ENCODE measurements at places on chromosomes 5 and 9.

GRCh38 chr5:99176186-99176585 is 247.4 kb upstream of the CHD1 start:
- no peak for DNase-seq

GRCh38 chr9:82498541-82499317 is 510.2 kb downstream of the SPATA31D1 start:
- no peak for DNase-seq

DNA sequence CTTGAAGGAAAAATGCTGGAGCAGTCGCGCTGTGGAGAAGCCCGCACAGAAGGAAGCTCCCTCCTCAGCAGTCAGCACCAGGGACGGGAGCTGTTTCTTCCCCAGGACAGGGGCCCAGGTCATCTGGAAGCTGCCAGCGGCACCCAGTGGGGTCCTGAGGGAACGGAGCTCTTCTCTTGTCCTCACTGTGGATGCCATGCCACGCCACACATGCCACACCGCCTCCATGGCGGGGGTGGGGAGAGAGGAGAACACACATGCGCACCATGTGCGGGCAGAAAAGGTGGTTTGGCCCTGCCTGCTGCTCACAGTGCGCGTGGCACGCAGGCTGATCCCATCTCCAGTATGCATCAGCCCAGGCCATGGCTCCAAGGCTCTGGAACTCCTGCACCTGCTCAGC is 41.7 kb upstream of the ZNF354B start:
- no peak for DNase-seq

DNA sequence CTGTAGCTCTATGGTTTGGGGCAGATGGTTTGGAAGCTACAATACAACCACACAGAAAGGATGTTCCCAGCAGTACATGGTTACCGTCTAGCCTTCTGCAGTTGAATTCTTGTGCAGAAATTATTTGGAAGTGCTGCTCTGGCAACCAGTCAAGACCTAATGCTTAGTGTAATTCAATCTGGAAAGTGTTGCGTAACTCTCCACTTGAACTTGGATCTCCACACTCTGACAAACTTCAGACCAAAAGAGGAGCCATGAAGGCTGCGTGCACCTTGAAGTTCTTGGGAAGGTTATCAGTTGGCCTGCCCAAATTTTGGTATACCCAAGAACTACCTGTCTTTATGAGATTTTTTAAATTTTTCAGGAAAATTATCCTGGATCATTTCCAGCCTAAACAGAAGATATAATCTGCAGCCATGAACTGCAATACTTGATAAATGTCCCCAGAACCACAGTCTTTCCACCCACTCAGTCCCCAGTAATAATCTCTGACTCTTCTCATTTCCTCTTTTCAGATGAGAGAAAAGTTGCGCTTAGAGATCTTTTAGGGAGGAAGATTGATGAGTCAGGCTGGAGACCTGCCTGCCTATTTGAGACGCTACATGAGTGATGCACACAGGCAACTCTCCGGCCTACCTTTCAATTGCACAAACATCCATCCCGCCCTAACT is 159.9 kb downstream of the FANCC start:
- DNase-seq, result peak; percentile 38

DNA sequence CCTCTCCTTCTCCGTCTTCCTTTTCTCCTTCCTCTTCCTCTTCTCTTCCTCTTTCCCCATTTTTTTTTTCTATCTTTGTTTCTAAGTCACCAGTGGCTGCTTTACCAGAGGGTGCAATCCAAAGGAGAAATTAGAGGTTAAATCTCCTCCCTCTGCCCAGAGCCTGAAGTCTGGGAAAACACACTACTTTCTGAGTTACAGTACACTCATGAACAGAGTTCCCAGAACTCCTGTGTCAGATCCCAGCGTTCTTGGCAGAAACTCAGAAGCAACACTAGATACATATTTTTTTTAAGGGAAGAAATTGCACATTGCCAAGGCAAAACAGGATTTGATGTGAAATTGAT is 189.0 kb downstream of the SNCAIP start:
- DNase-seq, result no peak

DNA sequence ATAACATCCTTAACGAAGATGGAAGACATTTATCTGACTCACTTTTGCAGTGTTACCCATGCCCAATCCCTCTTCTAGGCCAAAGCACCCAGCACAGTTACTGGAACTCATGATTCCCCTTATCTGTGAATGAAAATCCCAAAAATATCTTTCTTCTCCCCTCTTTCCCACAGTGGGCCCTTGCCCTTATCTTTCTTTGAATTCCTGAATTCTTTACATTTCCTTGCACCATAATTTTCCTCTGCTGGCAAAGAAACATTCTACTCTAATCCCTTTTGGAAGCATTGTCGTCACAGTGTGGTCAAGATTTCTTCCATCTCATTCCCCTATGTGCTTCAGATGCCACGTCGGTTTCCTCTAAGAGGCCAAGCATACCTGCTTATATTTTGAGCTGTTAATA is 135.9 kb upstream of the LIFR start:
- no peak for DNase-seq

- DNase-seq, result no peak
Observed at GRCh38 chr9:93776256-93776655, 178.9 kb downstream of the BARX1 start.

GRCh38 chr9:18863791-18864190 is 169.2 kb downstream of the SAXO1 start:
- no peak for DNase-seq

DNA sequence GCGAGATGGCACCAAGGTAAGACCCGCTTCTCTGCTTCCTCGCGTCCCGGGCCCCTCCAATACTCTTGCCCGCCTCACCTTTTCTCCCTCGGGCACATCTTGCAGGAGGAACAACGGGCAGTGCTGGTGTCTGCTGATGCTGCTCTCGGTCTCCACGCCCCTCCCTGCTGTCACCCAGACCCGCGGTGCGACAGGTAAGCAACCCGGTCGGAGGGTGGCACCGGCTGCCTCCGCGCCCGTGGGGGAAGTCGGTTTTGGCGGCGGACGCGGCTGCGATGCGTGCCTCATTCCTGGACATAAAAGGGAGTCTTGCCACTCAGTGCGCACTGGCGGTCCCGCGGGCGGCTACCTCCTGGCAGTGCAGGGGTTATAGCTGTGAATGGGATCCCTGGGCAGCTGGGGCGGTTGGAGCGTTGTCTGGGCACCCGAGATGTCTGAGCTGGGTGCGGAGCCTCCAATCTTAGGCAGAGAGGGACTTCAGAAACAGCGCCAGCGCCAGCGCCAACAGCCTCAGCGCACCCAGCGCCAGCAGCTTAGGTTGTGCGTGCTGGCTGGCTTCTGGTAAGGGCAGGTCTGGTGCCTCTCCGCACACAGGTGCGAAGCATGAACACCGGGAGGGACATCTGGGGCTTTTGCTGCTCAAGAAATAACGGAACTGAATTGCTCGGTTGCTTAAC is 488 bp downstream of the COL15A1 start:
- DNase-seq, result no peak

GRCh38 chr9:100725371-100725770 is 147.5 kb downstream of the CAVIN4 start:
- peak; percentile 86 for DNase-seq

- no peak for DNase-seq
Observed at GRCh38 chr9:1202512-1203280, 152.5 kb downstream of the DMRT2 start.

DNA sequence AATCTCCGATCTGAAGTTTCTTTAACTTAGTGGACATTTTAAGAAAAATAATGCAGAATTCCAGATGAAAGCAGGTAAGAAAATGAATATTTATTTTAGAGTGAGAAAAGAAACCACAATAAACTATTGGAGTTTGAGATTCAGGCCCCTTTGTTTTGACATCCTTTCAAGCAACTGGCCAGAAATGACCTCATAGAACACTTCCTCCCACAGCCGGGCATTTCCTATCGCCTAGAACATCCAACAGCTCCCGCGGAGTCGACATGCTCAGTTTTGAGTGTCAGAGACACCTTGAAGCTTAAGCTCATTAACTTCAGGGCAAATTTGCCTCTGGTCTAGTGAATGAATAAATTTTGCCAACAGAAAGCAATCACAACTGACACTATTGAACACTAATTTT is 369.2 kb downstream of the TLE4 start:
- DNase-seq, result no peak

GRCh38 chr5:88826646-88827585 is 56.1 kb downstream of the MEF2C start:
- no peak for DNase-seq

GRCh38 chr9:88583901-88584596 is 49.1 kb downstream of the NXNL2 start:
- no peak for DNase-seq

DNA sequence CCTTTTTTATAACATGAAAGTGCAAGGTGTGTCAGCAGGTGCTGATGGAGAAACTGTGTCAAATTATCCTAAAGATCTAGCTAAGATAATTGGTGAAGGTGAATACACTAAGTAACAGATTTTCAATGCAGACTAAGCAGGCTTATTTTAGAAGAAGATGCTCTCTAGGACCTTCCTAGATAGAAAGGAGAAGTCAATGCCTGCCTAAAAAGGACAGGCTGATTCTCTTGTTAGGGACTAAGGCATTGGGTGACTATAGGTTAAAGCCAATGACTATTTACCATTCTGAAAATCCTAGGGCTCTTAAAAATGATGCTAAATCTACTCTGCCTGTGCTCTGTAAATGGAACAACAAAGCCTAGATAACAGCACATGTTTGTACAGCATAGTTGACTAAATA is 1682.4 kb downstream of the MAT2B start:
- no peak for DNase-seq

- no peak for DNase-seq
Observed at GRCh38 chr9:60546406-60546805, 367.8 kb upstream of the SPATA31A5 start.

DNA sequence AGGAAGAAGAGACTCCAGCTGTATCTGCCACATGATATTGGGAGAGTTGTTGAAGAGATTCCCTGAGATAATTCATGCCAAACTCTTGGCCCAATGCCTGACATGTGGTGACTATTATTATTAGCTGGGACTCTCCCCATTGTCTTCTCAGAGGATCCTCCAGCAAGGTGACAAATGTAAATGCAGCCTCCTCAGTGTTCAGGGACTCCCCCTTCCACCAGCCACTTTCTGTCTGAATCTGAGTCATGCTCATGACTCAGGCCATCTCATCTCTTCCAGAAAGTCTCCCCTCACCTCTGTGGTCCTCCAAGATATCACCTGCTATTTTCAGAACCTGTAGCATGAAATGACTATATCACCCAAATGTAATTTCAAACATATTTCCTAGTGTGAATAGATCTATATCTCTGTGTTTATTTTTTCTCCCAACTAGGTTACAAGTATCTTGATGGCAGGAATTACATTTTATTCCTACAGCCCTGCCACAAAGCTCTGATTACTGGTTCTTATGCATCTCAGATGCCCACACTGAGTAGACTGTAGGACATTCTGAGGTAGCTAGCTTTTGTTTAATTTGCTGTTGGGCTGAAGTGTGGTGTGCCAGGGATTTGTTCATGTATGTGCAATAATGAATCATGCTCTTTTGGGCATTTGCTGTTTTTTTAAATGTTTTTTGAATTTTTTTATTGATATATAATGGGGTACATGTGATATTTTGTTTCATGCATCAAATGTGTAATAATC is 126.6 kb upstream of the IL12B start:
- DNase-seq, result no peak

- DNase-seq, result no peak
Observed at GRCh38 chr9:124304285-124304684, 46.5 kb downstream of the NEK6 start.

- no peak for DNase-seq
Observed at GRCh38 chr5:138932171-138932810, 57.2 kb upstream of the LRRTM2 start.

DNA sequence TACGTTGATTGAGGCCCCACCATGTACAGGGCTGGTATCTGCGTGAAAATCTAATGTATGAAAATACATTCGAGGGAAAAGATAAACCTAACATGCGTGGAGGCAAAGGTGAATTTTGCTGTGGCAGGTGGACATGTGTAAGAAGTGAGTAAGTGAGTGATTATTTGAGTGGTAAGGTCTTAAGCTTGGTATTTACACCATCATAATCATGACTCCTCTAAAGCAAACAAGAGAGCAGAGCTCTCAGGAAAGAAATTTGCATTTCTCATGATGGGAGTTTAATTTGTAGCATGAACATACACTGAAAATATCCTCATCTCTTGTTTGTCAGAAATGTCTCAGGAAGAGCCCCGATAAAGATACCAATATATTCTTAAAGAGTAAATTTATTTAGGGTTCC is 260.6 kb downstream of the PSAT1 start:
- no peak for DNase-seq

DNA sequence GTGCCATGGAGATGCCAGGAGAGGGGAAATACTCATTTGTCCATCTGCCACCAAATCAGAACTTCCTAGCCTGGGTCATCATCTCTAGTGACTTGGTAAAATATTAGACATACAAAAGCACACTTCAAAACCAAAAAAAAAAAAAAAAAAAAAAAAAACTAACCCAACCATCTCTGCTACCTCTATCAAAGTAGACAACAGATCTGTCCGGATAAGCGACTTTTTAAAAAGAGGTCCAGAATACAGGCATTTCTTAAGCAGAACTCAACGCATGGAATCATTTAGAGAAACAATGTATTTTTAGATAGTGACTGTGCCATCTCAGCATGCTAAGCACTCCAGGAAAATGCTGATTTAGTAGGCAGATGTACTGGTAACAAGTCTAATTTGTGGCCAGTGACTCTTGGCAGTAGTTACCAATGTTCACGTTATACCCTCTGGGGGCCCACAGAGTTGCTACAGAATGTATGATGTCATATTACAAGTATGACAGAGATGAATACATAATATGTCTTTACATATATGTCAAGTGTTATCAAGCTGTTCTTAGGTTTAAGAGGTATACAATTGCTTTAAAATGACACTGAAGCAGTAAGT is 107.8 kb downstream of the SMIM23 start:
- no peak for DNase-seq

DNA sequence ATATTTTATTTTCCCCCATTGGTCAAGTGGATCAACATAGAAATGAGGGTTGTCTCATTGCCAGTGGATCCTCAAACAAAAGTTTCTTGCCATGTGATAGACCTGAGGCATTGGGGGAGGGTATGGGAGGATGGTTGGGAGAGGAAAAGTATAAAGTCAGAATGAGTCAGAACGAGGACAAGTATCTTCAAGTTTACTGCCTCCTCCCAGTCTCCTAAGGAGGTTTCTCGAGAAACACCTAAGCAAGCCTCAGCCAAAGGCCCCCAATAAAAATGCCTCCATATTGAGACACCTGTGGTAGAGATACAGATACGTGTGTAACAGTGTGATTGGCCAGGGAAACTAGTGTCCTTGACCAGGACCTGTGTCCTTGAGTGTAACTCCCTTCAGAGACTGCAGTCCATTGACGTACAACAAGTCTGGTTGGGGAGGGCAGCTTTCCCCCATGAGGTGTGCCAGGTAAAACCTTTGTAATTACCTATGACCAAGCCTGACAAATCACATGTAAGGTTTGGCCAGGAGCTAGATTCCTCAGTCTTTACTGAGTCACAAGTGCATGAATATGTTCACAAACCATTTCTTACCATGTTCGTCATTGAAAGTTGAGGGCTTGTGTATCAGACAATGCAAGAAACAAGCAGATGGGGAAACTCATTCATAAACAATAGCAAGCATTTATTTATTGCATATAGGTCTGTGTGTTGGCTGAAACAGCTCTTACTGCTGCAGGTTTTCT is 198.6 kb upstream of the SH3GL2 start:
- no peak for DNase-seq
